ENCODE measurements at places on chromosomes 13 and 19.

GRCh38 chr19:33175886-33176669, 18.1 kb upstream of the LRP3 start:
- DNase-seq: peak; percentile 16

DNA sequence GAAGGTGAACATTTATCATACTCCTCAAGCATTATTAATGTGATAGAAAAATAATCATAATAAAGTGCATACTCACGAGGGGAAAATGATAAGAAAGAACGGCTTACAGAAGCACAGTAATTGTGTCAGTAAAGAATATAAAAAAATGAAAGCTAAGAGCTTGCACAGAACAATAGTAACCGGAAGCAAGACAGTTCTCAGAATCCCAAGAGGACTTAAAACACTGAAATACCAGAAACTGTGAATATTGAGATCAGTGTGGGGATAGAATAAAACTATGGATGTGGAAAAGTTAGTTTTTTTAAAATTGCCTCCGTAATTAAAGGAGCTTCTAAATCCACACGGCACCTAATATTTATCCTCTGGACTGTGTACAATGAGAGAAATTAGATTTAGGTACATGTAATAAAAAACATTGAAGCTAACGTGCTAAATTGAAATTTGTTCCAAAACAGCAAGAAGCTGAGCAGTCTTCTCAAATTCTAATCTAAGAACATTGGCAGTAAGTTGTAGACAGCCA, 482.7 kb downstream of the SLITRK6 start:
- DNase-seq: no peak

- DNase-seq: no peak
These were observed 6.2 kb upstream of the PTBP1 start for GRCh38 chr19:791007-791566.

DNA sequence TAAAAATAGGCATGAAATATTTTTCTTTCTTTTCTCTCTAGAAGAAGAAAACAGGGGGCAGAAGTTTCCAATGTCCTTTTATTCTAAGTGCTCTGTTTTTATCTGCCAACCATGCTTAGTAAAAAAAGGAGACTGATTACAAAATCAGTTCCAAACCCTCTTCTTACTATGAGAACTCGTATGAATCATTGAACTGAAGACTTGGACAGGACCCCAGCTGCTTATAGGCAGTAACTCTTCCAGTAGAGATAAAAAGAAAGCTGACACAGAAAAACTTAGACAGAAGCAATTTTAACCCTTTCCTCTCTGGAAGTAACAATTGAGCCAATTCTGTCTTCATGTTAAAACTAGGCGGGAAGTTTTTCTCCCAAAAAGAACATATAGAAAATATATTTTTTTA, 24.5 kb upstream of the FREM2 start:
- DNase-seq: no peak

DNA sequence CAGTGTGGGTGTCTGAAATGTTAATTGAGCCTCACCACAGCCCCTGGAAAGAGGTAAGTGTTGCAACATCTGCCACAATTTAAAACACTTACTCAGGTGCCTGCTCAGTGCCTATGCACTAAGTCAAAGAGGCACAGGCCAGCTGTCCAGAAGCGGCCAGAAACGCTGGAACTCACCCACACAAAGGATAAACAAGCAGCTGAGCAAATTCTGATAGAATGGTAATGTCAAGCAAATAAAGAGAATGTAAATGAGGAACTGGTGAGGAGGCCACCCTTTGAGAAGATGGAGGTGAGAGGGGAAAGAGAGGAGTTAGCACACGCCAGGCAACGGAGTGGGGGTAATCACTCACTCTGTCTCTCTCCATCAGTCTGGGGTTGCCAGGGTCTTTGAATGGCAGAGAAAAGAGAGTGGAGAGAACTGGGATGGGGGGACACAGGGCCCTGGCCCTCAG, 67.7 kb upstream of the SERP2 start:
- no peak for DNase-seq

DNA sequence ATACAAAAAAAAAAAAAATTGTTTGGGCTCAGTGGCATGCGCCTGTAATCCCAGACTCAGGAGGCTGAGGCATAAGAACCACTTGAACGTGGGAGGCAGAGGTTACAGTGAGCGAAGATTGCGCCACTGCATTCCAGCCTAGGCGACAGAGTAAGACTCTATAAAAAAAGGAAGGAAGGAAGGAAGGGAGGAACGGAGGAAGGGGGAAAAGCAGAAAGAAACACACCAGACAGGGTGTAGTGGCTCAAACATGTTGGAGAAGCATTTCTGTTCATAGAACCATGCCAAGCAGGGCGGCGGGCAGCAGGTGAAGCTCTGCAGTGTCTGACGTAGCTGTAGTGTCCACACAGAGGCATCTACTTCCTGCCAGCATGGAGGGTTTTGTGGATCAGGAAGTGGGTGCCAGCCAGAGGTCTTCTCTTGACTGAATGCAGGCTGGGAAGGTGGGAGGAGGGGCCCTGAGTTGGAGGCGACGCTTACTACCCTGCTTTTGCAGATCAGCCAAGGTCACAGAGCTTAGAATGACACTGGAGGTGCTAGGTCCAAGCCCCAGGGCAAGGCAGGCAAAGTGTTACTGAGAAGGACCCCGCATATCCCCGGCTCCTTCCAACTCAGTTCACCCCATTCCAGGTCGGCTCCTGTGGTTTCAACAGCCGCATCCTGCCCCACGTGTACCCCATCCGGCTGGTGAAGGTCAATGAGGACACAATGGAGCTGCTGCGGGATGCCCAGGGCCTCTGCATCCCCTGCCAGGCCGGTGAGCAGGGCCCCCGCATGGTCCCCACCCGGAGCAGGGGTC, 11.6 kb upstream of the PGLS start:
- no peak for DNase-seq

All from CD4-positive, alpha-beta memory T cell (primary cell).